ENCODE measurements at places on chromosomes 3 and 15.

DNA sequence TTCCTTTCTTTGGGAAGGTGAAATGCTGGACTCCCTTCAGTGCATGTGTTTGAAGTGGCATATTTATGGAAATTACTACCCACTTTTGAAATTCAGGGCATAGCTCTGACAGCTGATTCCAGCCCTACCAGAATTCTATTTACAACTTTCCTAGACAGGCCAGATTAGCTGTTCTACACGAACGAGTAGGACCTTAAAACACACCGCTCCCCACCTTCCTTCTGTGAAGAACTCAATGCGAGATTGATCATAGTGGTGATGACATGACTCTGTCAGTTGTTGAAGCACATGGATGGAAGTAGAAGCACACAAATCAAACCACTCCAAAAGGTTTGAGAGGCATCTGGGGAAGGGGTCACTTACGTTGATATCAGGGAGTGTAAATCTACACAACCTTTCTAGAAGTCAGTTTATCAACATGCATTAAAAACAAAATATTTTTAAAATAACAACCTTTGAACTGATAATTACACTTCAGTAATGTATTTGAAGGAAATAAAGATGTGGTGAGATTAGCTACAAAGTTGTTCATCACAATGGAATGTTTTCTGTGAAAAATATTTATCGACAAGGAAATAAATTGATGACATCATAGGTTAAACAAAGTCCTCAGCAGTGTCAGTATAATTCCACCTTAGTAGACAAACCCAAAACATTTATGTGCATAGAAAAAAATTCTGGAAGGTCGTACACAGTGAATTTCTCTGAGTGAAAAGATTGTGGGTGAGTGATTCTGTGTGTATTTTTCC is 29.8 kb downstream of the RARB start:
- DNase-seq, result no peak
- no peak overlapping the region for H3K27ac ChIP-seq
- no peak overlapping the region for H3K4me3 ChIP-seq
- H3K36me3 ChIP-seq, result no peaks in the 10 kb centered on the region

- no peak for DNase-seq
- no peaks in the 10 kb centered on the region for H3K36me3 ChIP-seq
- H3K27me3 ChIP-seq, result no peaks in the 10 kb centered on the region
- H3K4me3 ChIP-seq, result no peak overlapping the region
- no peak overlapping the region for H3K27ac ChIP-seq
Measured at GRCh38 chr3:109927726-109928125, 590.4 kb upstream of the DPPA4 start.

DNA sequence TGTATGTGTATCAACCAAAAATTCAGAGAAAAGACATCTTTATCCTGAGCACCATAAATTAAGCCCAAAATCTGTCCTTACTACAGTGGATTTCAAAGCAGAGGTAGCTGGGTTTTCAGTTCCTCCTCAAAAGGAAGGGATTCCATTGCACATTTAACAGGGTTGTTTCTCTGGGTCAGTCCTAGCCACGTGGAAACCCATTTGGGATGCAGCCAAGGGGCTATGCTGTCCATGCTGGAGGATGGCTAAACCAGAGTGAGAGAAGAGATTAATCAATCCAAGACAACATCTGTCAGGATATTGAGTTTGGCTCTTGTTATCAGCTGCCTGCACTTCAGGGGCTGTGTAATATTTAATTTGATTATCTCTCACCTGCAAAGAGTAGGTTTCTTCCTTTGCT is 28.1 kb downstream of the LSAMP start:
- H3K27ac ChIP-seq, result no peak overlapping the region
- DNase-seq, result no peak
- H3K4me1 ChIP-seq, result no peaks in the 10 kb centered on the region
- H3K27me3 ChIP-seq, result no peaks in the 10 kb centered on the region

- H3K27ac ChIP-seq, result no peak overlapping the region
- H3K4me3 ChIP-seq, result no peak overlapping the region
- H3K4me1 ChIP-seq, result peaks cover 6% of the 10 kb centered on the region
- H3K36me3 ChIP-seq, result peaks cover 29% of the 10 kb centered on the region
- no peaks in the 10 kb centered on the region for H3K27me3 ChIP-seq
Measured at GRCh38 chr3:88141458-88142083, 8.2 kb upstream of the C3orf38 start.

GRCh38 chr3:128416578-128417211 is 50.0 kb downstream of the DNAJB8 start:
- H3K4me1 ChIP-seq, result peaks cover 22% of the 10 kb centered on the region
- H3K36me3 ChIP-seq, result no peaks in the 10 kb centered on the region
- no peak overlapping the region for H3K27ac ChIP-seq
- H3K4me3 ChIP-seq, result no peak overlapping the region

DNA sequence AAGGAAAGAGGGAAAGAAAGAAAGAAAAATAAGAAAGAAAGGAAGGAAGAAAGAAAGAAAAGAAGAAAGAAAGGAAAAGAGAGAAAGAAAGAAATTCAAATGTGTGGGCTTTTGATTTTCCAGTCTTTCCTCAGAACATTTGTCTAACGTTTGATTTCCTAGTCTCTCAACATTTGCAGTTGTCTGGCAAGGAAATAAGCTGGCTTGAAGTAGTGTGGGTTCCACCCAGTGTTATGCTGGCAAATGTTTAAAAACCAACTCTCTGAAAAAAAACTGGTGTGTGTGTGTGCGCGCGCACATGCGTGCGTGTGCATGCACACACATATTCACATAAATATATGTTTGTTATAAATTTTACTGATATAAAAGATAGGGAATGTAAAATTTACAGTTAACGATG is 54.6 kb upstream of the C3orf49 start:
- H3K36me3 ChIP-seq, result no peaks in the 10 kb centered on the region
- H3K4me3 ChIP-seq, result no peak overlapping the region
- H3K27me3 ChIP-seq, result peaks cover 5% of the 10 kb centered on the region
- H3K27ac ChIP-seq, result no peak overlapping the region

DNA sequence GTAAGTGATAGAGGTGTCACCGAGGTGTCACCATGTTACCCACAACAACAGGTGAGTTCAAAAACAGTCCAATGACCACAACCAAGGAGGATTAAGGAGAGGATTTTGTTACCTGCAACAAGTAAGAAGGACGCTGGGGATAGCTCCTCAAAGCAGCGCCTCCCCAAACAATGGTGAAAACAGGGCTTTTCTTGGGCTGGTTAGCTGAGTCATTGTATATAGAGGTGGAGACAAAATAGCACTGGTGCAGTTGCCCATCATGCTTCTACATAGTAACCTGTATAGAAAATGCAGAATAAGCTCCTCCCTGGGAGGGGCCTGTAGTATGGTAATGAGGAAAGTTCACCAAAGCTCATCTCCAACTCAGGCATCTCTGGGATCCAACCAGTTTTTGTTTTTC is 116.9 kb upstream of the EIF1B start:
- H3K36me3 ChIP-seq, result no peaks in the 10 kb centered on the region
- H3K27me3 ChIP-seq, result no peaks in the 10 kb centered on the region
- H3K4me3 ChIP-seq, result no peak overlapping the region
- H3K4me1 ChIP-seq, result peaks cover 12% of the 10 kb centered on the region
- 0 out of 2 replicates have a peak overlapping the region, but pooled peaks have one; percentile 4 for H3K27ac ChIP-seq

DNA sequence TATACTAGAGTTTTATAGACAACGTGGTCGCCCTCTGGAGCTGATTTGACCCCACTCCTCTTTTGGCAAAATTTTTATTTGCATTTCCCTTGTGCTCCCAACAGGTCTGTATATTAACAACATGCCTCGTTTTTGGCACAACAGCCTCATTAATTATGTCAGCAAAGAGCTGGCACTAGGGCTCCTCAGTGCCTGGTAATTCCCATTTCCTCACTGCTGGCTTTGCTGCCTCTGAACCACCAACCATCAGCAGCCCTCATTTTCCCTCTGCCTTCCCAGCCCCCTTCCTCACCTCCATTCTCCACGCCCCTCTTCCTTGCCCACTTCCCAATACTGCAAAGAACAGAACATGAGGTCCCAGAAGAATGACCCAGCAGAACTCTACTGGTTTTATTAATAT is 204.8 kb downstream of the ABHD5 start:
- no peak overlapping the region for H3K27ac ChIP-seq
- H3K4me1 ChIP-seq, result peaks cover 30% of the 10 kb centered on the region
- peaks cover 25% of the 10 kb centered on the region for H3K27me3 ChIP-seq

DNA sequence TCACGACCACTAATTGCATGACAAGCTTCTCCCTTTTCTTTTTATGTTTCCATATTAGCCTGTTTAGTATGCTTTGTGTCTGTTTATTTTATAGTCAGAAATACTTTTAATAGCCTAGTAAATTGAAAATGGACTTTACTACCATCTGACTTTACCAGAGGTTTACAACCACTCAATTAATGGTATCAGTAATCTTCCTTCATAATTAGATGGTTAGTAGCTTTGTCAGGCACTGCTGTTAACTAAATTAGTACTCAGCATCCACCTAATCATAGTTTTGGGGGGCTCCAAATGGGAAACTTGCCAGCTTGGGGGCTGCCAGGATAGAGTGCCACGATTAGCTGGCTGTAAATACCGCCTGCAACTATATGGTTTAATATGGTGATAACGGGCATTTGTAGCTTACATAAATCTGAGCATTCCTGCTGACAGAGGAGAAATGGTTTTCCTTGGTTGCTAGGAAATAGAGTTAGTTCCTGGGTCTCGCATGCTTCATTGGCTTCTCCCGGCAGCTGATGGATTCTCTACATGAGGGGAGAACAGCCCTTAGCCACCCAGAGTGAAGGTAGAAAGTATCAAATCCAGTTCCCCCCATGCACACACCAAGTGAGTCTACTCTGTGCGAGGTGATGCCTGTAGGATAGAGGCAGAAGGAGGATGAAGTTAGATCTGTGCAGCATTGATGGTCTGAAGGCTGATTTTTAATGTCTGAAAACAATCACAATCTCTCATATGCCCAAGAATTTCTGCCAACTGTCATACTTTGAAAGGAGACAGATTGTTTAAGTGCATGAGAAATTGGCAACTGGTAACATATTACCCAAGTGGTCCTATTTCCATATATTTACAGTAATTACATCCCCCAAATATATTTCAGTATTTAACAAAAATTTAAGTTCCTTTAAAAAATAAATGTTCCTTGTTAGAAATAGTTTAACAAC is 326.6 kb upstream of the PROK2 start:
- H3K4me1 ChIP-seq, result peaks cover 8% of the 10 kb centered on the region
- no peak for DNase-seq
- H3K27me3 ChIP-seq, result no peaks in the 10 kb centered on the region
- H3K27ac ChIP-seq, result no peak overlapping the region
- H3K4me3 ChIP-seq, result no peak overlapping the region
- no peaks in the 10 kb centered on the region for H3K36me3 ChIP-seq

DNA sequence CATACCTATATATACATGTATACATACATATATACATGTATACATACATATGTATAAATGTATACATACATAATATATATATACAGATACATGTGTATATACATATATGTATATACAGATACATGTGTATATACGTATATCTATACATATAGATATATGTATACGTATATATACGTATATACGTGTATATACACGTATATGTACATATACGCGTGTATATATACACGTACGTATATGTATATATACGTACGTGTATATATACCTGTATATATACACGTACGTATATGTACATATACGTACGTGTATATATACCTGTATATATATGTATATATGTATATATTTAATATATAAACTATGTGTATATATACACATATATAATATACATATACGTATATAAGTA is 955.2 kb downstream of the AGBL1 start:
- no peaks in the 10 kb centered on the region for H3K36me3 ChIP-seq
- DNase-seq, result no peak
- no peak overlapping the region for H3K27ac ChIP-seq
- no peaks in the 10 kb centered on the region for H3K27me3 ChIP-seq
- H3K4me3 ChIP-seq, result no peak overlapping the region

DNA sequence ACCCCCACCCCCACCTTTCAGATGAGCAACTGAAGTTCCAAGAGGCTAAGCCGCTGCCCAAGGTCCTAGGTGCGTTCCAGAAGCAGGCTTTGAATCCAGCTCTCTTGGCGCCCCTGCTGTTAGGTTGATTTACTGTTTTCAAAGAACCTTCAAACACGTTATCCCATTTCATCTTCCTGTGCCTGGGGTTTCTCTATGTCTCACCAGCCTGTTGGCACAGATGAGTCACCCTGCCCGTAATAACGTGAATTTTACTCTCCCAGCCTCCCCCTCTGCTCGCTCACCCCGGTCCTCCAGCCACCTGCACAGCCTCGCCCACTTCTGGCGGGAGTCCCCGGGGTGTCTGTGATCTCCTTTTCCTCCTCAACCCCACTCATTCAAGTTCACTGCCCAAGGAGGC is 13.0 kb upstream of the TSEN2 start:
- H3K4me3 ChIP-seq, result no peak overlapping the region
- H3K27ac ChIP-seq, result no peak overlapping the region
- DNase-seq, result no peak

DNA sequence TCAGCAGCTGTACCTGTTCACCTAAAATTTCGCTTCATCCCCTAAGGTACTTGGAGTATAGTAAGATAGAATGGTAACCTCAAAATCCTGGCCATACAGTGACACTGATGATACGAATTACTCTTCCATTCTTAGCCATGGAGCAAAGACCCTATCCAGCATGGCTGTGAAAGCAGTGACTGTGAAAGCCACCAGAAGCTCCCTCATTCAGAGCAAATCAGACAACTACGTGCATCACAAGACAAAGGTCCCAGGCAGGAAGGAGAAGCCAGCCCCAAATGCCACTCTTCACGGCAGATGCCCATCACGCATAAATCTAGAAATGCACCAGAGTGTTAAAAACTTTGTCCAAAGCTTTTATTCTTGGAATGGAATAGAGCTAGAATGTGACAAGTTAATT is 99.4 kb downstream of the GABRB3 start:
- H3K4me3 ChIP-seq, result no peak overlapping the region
- H3K27ac ChIP-seq, result peak overlapping the region; percentile 28
- peaks cover 81% of the 10 kb centered on the region for H3K4me1 ChIP-seq
- no peaks in the 10 kb centered on the region for H3K36me3 ChIP-seq
- no peaks in the 10 kb centered on the region for H3K27me3 ChIP-seq
- no peak for DNase-seq

GRCh38 chr3:75886971-75887526 is 101.7 kb upstream of the ZNF717 start:
- no peaks in the 10 kb centered on the region for H3K27me3 ChIP-seq
- H3K4me3 ChIP-seq, result no peak overlapping the region
- H3K36me3 ChIP-seq, result no peaks in the 10 kb centered on the region
- H3K27ac ChIP-seq, result no peak overlapping the region
- H3K4me1 ChIP-seq, result peaks cover 32% of the 10 kb centered on the region
- no peak for DNase-seq

GRCh38 chr3:100761211-100761942 is 52.1 kb downstream of the TFG start:
- H3K4me3 ChIP-seq, result no peak overlapping the region
- H3K4me1 ChIP-seq, result peaks cover 22% of the 10 kb centered on the region
- no peak overlapping the region for H3K27ac ChIP-seq
- no peaks in the 10 kb centered on the region for H3K27me3 ChIP-seq
- no peaks in the 10 kb centered on the region for H3K36me3 ChIP-seq

GRCh38 chr3:72682936-72683452 is 165.3 kb downstream of the SHQ1 start:
- H3K36me3 ChIP-seq, result no peaks in the 10 kb centered on the region
- no peak overlapping the region for H3K27ac ChIP-seq
- no peak overlapping the region for H3K4me3 ChIP-seq
- no peaks in the 10 kb centered on the region for H3K27me3 ChIP-seq

GRCh38 chr3:69082361-69082760 is 2.2 kb upstream of the UBA3 start:
- H3K27ac ChIP-seq, result no peak overlapping the region
- no peak for DNase-seq
- H3K4me1 ChIP-seq, result peaks cover 52% of the 10 kb centered on the region
- no peak overlapping the region for H3K4me3 ChIP-seq
- no peaks in the 10 kb centered on the region for H3K27me3 ChIP-seq
- peaks cover under 1% of the 10 kb centered on the region for H3K36me3 ChIP-seq

GRCh38 chr15:38961931-38962330 is 397.3 kb upstream of the RASGRP1 start:
- H3K27ac ChIP-seq, result no peak overlapping the region
- no peaks in the 10 kb centered on the region for H3K27me3 ChIP-seq
- 0 out of 2 replicates have a peak, but pooled peaks cover 2% of the 10 kb centered on the region for H3K36me3 ChIP-seq

All from WTC11 (cell line).